DMS53 (cell line): ENCODE measurements at places on chromosomes 11 and 22.

- no peak for DNase-seq
Observed at GRCh38 chr11:2466869-2467694, 22.3 kb downstream of the KCNQ1 start.

GRCh38 chr11:23556163-23556750, 696.0 kb upstream of the CCDC179 start:
- no peak for DNase-seq

GRCh38 chr22:38704654-38705234, 1.0 kb upstream of the GTPBP1 start:
- peak; percentile 56 for DNase-seq

GRCh38 chr11:98561252-98561651, 459.5 kb upstream of the CNTN5 start:
- no peak for DNase-seq

- DNase-seq, result peak; percentile 39
Observed at GRCh38 chr11:62922653-62923431, 1.7 kb upstream of the CHRM1 start.
